ENCODE measurements at places on chromosomes 13 and 19.
A peak's percentile ranks its signal among the peaks of the same experiment; 100 is the strongest.

- H3K4me1 ChIP-seq: peaks cover 33% of the 10 kb centered on the region
- peaks cover 52% of the 10 kb centered on the region for H3K27me3 ChIP-seq
- H3K27ac ChIP-seq: no peak overlapping the region
- no peaks in the 10 kb centered on the region for H3K36me3 ChIP-seq
These were observed 3.2 kb upstream of the GSX1 start for GRCh38 chr13:27789153-27789494.

DNA sequence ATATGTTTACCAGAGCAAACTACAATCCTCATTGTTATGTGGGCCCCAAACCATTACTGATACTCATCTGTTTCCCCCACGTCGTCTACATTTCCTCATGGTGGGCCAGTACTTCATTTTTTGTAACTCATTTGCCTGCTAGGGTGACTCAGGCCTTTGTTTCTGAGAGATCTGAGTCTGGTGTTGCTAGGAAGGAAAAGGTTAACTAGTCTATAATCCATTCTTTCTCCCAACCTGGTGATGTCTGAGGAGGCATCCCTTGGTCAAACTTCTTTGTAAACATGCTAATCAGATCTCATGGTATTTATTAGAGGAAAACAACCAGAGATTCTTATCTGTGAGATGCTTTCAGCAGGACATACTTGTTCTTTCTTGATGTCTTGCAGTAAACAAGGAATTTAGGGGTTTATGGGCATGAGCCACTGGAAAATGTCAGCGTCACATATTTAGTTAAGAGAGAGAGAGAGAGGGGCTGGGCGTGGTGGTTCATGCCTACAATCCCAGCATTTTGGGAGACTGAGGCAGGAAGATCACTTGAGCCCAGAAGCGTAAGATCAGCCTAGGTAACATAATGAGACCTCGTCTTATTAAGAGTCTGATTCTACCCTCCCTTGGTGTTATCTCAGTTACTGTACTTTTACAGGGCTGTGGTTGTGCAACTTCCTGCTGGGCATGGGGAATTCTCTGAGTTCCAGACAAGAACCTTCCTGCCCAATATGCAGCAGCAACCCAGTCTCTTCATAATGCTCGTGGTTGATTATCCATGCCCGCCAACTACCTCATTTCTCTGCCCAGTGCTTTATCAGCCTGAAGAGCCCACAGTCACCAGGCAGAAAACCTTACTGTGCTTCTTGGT is 9.7 kb upstream of the DPRX start:
- peaks cover 1% of the 10 kb centered on the region for H3K36me3 ChIP-seq
- H3K27ac ChIP-seq: no peak overlapping the region
- H3K4me1 ChIP-seq: no peaks in the 10 kb centered on the region

DNA sequence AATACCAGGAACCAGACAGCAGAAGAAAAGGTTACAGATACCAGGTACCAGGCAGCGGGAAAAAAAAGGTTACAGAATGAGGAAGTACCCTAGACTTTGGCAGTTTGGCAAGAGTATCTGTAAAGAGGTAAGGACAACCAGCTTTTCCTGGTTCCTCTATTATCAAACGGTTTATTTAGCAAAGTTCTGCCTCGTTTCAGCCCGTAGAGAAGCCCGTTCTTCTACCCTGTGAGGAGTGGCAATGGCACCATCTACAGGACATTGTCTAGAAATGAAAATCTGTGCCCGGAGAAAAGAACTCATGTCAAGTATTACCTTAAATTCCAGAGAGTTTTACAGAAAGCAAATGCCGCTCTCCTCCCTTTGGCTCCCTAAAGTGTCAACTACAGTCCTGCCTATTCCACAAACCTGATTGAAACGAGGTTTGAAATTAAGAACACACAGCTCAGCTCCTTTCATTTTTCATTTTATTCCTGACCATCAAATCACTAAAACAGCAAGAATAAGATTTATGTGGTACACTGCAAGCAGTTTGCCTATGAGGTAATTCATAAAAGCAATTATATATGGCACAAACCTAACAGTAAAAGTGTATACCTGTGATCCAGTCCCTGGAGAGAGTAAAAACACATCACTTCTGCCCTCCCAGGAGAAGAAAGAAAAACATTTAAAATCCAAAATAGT is 226.3 kb downstream of the SLC7A1 start:
- peak; percentile 11 for DNase-seq
- H3K4me1 ChIP-seq: no peaks in the 10 kb centered on the region
- H3K36me3 ChIP-seq: no peaks in the 10 kb centered on the region
- H3K27me3 ChIP-seq: peaks cover 14% of the 10 kb centered on the region
- no peak overlapping the region for H3K27ac ChIP-seq

DNA sequence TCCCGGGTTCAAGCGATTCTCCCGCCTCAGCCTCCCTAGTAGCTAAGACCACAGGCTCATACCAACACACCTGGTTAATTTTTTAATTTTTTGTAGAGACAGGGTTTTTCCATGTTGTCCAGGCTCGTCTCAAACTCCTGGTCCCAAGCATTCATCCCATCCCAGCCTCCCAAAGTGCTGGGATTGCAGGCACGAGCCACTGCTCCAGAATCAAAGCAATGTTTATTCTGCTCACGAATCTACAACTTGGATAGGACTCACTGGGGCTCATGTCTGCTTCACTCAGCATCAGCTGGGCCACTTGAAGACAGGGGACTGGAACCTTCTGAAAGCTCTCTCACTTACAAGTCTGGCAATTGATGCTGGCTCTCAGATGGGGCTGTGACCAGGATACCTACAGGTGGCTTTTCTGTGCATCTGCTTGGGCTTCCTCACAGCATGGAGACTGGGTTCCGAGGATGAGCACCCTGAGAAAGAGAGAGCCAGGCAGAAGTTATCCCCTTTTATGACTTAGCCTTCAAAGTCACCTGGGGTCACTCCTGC is 8.2 kb upstream of the ZNF792 start:
- no peak overlapping the region for H3K27ac ChIP-seq
- H3K4me3 ChIP-seq: no peak overlapping the region
- no peaks in the 10 kb centered on the region for H3K27me3 ChIP-seq
- no peak for DNase-seq
- H3K36me3 ChIP-seq: peaks cover 3% of the 10 kb centered on the region

DNA sequence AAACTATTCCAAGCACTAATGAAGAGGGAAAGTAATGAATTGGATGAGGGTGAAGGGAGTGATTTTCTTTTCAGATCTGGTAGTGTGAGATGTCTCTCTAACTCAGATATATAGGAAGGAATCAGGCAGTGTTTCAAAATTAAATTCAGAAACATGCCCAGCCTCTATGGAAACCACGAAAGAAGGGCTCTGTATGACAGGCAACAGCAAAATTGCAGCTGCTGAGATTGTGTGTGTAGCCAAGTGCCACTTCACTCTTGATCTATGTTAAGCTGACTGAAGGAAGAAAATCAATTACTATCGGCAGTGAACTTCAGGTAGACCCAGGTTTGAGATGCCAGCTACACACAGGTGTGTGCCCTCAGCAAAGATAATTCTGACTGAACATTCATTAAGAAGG is 387.4 kb downstream of the PCDH9 start:
- no peak for DNase-seq
- H3K36me3 ChIP-seq: no peaks in the 10 kb centered on the region

Data from activated CD4-positive, alpha-beta T cell treated with anti-CD3 and anti-CD28 coated beads for 36 hours (primary cell).